Stimulated activated CD8-positive, alpha-beta memory T cell treated with anti-CD3 and anti-CD28 coated beads, Interleukin-2, amount 100 ng/mL, for 1 hour (primary cell): ENCODE measurements at places on chromosomes 1 and 21.

- no peak for DNase-seq
Measured at GRCh38 chr1:244651956-244652622, 837 bp upstream of the DESI2 start.

DNA sequence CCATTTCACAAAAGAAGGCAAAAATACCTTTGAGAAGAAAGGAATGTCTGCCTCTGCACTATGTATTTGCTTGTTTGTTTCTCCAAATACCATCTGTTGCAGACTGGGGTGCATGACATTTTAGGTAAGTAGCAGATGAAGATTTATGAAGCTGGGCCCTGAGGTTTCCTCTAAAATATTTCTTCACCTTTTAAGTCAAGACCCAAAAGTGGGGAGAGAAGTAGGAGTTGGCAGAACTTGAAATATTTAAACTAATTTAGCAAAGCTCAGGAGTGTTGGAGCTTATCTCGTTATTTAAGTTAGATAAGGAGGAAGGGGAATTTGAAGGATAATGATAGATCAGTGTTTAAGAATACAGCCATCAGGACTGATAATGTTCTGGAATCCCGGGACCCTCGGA, 152.9 kb downstream of the DHRS3 start:
- DNase-seq: no peak

- DNase-seq: no peak
Measured at GRCh38 chr21:28427394-28428022, 565.2 kb downstream of the LTN1 start.

GRCh38 chr1:28322194-28322593, 6.6 kb upstream of the MED18 start:
- no peak for DNase-seq

DNA sequence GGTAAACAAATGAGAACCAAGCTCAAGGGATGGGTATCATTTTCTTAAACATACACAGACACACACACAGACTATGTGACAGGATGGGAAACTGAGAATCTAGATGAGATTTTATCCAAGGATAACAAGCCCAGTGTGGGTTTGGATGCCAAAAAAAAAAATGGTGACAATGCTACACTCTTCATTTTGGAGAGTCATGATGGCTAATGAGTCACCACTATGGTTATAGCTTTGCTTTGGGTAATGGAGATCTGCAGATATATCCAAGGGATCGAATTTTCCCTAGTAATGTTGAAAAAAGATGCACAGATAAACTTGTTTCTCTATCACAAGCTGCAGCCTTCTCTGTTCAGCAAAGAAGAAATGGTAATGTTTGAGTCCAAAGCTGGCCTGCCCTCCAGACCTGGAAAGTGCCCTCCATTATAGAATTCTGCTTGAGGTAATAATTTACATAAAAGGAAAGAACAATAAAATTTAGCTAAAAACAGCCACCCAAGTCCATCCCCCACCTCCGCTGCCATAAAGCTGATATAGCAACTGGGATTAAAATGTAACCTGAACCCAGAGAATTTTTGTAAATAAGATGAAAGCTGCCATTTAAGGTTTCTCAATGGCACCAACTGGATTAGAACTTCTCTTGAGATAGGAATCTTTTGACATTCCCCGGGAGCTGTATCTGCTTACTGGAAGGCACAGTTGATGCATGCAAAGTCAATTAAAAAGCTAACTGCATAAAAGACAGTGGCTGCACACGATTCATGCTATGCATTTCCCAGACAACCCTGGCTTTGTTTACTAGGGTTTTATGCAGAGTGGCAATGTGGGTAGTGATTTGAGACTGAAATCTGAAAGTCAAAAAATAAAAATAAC, 395.2 kb upstream of the LYPLAL1 start:
- DNase-seq: no peak
